Smooth muscle cell of the pulmonary artery (primary cell): ENCODE measurements at places on chromosomes 4 and X. TPM values are rescaled to one million over a fixed set of nuclear protein-coding genes. Genes with fewer than 3 reads are reported as not detected.

UBQLN2 gene
- total RNA-seq, result 15.2 and 16.4 TPM in 2 replicates

NLRP2B gene
- total RNA-seq, result under 0.01 TPM in 1 of 2 replicates, not detected in the other

GPRASP3 gene
- 5.9 and 6.6 TPM in 2 replicates for total RNA-seq

AVPR2 gene
- total RNA-seq, result not detected in 2 replicates

SLC26A1 gene
- 0.13 and 0.30 TPM in 2 replicates for total RNA-seq

SSX4 gene
- total RNA-seq, result not detected in 2 replicates

ETNPPL gene
- total RNA-seq, result not detected in 2 replicates

DUX4 gene
- total RNA-seq, result not detected in 2 replicates

MAGEB1 gene
- total RNA-seq, result not detected in 2 replicates

MBNL3 gene
- 1.3 TPM in 2 replicates for total RNA-seq

GATA1 gene
- not detected in 2 replicates for total RNA-seq

GLOD5 gene
- total RNA-seq, result not detected in 2 replicates

TRAM1L1 gene
- total RNA-seq, result 0.59 and 1.8 TPM in 2 replicates

STBD1 gene
- total RNA-seq, result 9.8 and 11.1 TPM in 2 replicates

HAND2 gene
- 5.4 and 6.9 TPM in 2 replicates for total RNA-seq

STAG2 gene
- 46.6 and 70.4 TPM in 2 replicates for total RNA-seq
